Right lobe of liver (tissue), 6 donors: ENCODE measurements at places on chromosomes 6 and 20. TPM values are rescaled to one million over a fixed set of nuclear protein-coding genes. Genes with fewer than 3 reads are reported as not detected.

The SENP6 gene
- total RNA-seq = 43.4 TPM

The PRSS16 gene
- total RNA-seq = not detected

The PNRC1 gene
- 135 TPM for total RNA-seq

The HSPA12B gene
- 2.2 TPM for total RNA-seq

GRCh38 chr20:46196990-46197389 is 78.9 kb downstream of the CD40 start:
- no peak for DNase-seq

GRCh38 chr6:158316022-158316421 is 3.8 kb downstream of the TULP4 start:
- no peak for DNase-seq

- DNase-seq = no peak
Measured at GRCh38 chr6:159970659-159971063, 1.8 kb downstream of the IGF2R start.

GRCh38 chr6:69673298-69673697 is 123.5 kb downstream of the LMBRD1 start:
- no peak for DNase-seq

DNA sequence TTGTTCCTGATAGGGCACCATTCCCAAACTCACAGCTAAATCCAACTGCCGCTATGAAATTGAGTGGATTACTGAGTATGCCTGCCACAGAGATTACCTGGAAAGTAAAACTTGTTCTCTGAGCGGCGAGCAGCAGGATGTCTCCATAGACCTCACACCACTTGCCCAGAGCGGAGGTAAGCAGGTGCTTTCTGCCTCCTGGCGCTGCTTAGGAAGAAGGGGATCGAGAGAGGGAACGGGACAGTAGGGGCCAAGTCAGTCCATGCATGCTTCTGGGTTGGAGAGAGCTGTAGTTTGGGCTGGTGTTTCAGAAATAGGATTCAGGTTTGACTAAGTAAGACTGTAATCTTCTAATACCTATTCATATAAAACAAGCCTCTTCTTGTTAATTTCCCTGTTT is 63.7 kb downstream of the IGF2R start:
- no peak for DNase-seq

GRCh38 chr6:81937296-81937937 is 184.9 kb upstream of the TENT5A start:
- no peak for DNase-seq

DNA sequence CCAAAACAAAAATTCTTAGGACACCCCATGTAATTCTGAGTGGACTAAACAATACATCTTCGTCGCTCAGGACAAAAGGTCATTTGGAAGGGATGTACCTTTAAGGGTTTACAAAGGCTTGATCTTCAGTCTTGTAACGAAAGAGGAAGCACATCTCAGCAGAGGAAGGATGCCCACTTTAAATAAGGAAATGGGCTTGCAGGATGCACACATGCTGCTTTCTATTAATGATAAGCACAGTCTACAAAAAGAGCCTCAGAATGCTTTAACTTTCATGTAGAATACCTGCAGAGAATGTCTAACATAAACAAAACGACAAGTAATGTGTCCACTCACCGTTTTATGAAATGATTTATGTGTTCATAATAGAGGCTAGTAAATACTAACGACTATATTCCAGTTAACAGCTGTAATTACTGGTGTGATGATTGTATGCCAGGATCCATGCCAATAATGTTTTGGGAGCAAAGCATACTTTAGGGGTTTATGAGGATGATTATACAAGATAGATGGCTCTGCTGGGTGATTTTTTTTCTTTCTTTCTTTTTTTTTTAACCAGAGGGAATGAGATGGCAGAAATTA is 216.9 kb downstream of the GMDS start:
- DNase-seq = no peak
